M059J (cell line): ENCODE measurements at places on chromosomes 5 and 9.

GRCh38 chr5:143026380-143026779 is 256.2 kb downstream of the ARHGAP26 start:
- DNase-seq: no peak

DNA sequence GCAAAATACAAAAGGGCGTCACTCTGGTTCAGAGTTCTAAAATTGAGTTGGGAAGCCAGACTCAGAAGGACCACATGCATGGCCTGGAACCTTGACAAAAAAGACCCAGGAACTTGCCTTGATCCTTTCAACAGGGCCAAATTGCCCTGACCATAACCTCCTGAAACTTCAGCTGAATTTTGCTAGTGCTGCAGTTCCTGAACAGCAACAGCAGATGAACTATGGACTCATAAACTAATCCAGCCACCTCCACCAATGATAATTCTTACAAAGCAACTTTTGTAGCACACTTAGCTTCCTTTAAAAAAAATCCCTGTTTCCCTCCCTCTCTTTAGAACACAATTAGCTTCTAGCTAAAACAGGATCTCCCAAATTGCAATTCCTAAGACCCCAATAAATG is 155.9 kb downstream of the MAT2B start:
- DNase-seq: no peak

GRCh38 chr5:135556620-135557019 is 20.9 kb upstream of the NEUROG1 start:
- DNase-seq: no peak

DNA sequence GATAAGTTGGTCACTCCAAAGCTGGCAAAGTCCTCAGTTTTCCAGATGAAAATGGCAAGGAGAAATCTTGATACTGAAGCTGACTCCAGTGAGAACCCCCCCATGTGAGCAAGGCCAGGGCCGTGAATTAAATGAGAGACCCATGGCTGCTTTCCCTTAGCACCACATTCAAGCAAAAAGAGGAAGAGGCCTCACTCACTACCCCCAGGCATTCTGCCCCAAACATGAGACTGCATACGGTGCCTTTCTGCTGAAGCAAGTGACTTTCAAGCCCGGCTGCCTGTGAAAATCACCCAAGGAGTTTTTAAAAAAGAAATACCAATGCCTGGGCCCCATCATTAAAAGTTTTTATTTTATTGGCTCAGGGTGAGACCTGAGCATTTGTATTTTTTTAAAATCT is 66.9 kb downstream of the TMEM252 start:
- no peak for DNase-seq

GRCh38 chr5:139063664-139064054 is 134.5 kb downstream of the SIL1 start:
- DNase-seq: no peak

- DNase-seq: no peak
These were observed 22.2 kb upstream of the CREBRF start for GRCh38 chr5:173033923-173034322.

- DNase-seq: no peak
These were observed 22.4 kb downstream of the TNFAIP8 start for GRCh38 chr5:119378075-119378700.

- DNase-seq: no peak
These were observed 1.6 kb downstream of the NR2F1 start for GRCh38 chr5:93584596-93585040.

GRCh38 chr5:147712598-147712997 is 69.9 kb downstream of the JAKMIP2 start:
- no peak for DNase-seq

DNA sequence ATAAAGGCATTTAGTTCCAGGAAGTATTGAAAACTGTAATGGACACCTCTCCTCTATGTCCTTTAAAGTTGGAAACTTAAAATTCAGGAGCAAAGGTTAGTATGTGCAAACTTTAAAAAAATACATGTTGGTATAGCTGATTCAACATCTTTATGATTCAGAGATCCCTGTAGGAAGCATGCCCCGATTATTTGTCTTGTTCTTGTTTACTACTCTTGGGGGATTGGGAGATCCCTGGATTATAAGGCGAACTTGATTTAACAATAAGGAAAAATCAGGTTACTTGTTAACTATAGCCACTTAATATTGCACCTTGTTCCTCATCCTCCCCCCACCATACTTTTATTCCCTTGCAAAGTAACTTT is 1.7 kb downstream of the F2RL1 start:
- no peak for DNase-seq

DNA sequence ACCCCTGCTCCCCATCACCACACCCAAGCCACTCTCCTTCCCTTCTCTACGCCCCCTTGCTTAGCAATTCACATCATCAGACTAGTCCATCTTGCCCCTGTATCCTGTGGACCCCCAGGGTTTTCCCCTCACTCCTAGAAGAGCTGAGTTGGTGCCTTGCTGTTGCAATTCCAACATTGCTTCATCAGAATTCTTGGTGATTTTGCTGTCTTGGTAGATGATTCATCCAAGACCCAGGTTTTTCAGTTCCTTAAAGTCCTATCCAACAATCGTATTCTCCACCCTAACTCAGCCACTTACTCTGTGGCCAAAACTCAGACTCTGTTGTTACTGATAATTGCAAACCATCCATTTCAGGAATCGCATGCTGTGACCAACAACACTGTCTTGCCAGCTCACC is 21.4 kb upstream of the CCNJL start:
- DNase-seq: no peak

DNA sequence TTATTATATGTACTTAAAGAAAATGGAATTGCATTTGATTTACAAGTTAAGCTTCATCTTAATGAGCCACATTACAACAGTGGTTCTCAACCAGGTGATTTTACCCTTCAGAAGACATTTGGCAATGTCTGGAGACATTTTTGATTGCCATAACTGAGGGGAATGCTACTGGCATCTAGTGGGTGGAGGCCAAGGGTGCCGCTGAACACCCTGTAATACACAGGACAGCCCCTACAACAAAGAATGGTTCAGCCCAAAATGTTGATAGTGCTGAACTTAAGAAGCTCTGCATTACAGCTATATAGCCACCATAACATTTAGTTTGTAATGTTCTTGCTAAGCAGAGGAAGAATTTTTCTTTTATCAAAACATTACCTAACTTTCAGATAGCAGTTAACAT is 103.1 kb downstream of the PAM start:
- DNase-seq: no peak
